ENCODE measurements at places on chromosomes 16 and 17. TPM values are rescaled to one million over a fixed set of nuclear protein-coding genes. Genes with fewer than 3 reads are reported as not detected.

- DNase-seq = no peak
Measured at GRCh38 chr17:71334048-71334751, 786.6 kb upstream of the SOX9 start.

CCL17 gene
- not detected for total RNA-seq

AP1G1 gene
- total RNA-seq = 50.7 TPM

DNA sequence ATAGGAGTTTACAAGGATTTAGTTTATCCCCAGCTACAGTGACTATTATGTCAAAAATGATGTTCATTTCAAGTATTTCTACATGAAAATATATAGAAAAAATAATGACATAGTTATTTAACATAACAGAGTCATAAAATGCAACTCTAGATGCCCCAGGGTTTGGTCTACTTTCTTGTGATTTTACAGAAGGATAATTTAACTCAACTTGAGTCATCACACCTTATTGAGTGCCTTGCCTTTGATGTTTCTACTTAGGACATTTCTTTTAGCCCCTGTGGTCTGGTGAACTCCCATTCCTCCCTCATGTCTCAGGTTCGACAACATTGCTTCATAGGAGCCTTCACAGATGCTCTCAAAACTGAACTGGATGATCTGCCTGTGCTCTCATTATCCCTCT is 2.0 kb downstream of the KRT20 start:
- no peak for DNase-seq

GRCh38 chr16:84941921-84942320 is 69.4 kb downstream of the ZDHHC7 start:
- peak; percentile 96 for DNase-seq

HOXB1 gene
- not detected for total RNA-seq

- no peak for DNase-seq
Measured at GRCh38 chr17:31321966-31322365, 544 bp upstream of the EVI2A start.

CES3 gene
- 0.10 TPM for total RNA-seq

GRCh38 chr17:79231766-79232287 is 157.2 kb downstream of the ENGASE start:
- peak; percentile 13 for DNase-seq

All from RPMI7951 (cell line).